ENCODE measurements at places on chromosomes 7 and 10.

DNA sequence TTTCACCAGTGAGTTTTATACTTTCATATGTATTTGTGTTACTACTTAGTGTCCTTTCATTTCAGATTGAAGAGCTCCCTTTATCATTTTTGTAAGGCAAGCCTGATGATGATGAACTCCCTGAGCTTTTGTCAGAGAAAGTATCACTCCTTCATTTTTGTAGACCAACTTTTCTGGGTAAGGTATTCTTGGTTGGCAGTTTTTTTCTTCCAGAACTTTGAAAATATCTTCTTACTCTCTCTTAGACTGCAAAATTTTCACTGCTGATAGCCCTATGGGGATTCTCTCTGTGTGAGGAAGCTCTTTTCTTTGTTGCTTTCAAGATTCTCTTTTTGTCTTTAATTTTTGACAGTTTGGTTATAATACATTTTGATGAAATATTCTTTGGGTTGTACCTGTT is 35.7 kb downstream of the CCDC7 start:
- no peak for DNase-seq

DNA sequence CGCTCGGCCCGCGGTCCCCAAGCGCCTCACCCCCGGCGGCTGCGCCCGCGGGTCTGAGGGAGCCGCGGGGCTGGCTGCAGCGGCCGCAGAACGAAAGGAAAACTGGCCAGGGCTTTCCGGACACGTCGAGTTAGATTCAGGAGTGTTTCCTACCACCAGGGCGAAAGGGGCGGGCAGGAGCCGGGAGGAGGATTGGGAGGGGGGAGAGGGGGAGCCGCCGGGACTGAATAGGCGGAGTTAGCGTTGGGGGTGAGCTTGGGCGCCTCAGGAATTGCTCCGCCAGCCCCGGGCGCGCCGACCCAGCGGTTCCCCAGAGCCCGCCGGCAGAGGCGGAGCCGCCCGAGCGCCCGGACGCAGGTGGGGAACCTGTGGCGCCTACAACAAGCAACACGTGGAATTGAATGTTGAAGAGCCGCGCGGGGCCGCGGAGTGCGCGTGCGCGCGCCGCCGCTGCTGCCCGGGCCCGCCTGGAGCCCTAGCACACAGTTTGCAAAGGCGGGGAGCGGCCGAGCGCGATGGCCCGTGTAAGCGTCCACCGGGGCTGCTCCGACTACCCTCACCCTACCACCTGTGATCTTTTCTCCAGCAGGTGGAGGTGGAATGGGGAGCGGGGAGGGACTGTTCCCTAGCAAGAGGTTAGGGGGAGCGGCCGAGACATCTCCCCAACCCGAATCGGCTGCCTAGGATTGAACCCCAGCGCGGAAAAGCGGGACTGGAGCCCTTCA is at the start of gene CADPS2:
Gene CADPS2, minus strand, starts transcription at position 104 of the 725 bp plus-strand sequence. CDS start 123 bp downstream, outside the sequence.
- peak; percentile 38 for DNase-seq

DNA sequence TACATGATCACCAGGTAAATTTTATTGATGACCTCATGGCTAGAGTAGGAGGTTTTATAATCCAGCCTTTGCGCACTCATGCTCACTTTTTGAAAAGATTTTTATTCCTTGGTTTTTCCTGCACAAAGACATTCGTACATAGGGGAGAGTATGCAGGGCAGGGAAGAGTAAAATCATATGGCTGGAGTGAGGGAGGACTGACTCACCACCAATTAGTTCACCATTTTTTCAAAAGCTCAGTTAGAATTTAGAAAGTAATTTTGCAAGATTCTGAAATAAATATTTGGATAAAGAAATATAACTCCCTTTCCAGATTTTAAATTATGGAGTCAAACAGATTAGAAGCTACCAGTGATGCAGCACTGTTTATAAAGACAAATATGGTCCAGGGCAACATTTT is 111.9 kb downstream of the SEMA3D start:
- DNase-seq = no peak

DNA sequence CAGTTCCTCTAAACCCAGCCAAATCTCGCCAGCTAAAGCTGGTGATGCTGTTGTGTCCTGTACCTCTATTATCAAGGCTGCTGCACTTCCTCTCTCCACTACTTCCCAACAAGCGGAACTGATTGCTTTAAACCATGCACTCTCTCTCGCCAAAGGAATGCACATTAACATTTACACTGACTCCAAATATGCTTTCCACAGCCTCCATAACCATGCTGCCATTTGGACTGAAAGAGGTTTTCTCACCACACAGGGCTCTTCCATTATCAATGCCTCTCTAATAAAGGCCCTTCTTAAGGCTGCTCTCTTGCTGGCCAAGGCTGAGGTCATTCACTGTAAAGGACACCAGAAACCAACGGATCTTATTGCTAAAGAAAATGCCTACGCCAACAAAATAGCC is 11.4 kb upstream of the LRRC61 start:
- DNase-seq = no peak

- DNase-seq = no peak
Observed at GRCh38 chr7:132547821-132548220, 28.4 kb downstream of the PLXNA4 start.

- peak; percentile 52 for DNase-seq
Observed at GRCh38 chr7:76314042-76314721, 11.7 kb downstream of the HSPB1 start.

DNA sequence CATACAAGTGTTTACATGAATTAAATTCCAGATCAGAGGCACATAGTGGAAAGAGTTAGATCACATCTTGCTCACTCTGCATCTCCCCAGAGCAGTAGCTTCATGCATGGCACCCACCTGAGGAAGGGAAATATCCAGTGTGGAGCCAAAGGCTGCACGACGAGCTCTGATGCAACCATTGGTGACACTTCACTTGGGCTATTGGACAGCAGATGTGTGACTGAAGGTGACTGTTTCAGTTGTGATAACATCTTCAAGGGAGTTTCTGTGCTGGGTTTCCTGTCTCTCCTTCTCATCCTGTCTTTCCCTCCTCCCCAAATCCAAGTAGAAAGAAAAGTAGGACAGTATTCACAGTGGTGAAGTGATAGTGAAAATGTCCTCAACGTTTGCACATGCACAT is 115.0 kb downstream of the TAF3 start:
- no peak for DNase-seq

DNA sequence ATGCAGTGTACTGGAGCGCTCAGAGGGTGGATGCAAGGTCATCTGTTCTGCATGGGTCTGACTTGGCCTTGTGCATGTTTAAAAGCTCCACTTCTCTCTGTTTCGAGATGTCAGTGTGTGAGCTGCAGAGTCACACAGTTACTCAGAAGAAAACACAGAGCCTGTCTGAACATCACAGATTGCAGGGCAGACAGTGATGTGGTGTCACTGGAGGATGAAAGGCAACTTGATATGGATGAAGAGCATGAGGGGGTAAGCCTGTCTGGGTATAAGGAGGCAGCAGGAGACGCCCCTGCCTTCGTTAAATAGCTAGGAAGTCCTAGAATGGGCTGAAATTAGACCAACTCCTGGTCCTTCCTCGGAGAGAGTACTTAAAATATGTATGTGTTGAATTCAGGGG is 67.5 kb upstream of the LRRC18 start:
- no peak for DNase-seq

GRCh38 chr7:47908720-47909119 is 39.5 kb downstream of the PKD1L1 start:
- DNase-seq = no peak

DNA sequence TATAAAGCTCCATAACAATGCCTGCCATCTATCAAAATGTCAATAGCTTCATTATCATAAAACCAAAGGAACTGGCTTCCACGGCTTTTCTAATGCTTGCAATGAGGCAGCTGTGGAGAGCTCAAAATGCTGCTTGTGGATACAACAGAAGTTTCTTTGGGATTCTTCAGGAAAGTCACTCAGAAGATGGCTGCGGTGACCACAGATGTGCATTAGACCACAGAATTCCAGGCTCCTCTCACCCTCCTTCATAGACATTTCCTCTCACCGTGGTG is 77.2 kb downstream of the CDCA7L start:
- DNase-seq = no peak
